Activated CD4-positive, CD25-positive, alpha-beta regulatory T cell (primary cell): ENCODE measurements at places on chromosomes 6 and 20.

- no peak for DNase-seq
These were observed 37.0 kb downstream of the MDFI start for GRCh38 chr6:41675176-41675775.

GRCh38 chr20:57714409-57715267, 4.8 kb upstream of the PMEPA1 start:
- no peak for DNase-seq

DNA sequence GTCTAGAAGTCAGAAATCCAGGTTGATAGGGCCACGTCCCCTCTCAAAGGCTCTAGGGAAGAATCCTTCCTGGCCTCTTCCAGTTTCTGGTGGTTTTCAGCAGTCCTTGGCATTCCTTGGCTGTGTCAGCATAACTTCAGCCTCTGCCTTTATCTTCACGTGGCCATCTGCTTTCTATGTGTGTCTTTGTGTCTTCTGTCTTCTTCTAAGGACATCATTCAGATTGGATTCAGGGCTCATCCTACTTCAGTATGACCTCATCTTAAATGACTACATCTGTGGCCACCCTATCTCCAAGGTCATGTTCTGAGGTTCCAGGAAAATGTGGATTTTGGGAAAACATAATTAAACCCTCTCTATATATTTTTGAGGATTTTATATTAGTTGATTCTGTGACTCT, 23.0 kb downstream of the C6orf89 start:
- DNase-seq, result no peak

DNA sequence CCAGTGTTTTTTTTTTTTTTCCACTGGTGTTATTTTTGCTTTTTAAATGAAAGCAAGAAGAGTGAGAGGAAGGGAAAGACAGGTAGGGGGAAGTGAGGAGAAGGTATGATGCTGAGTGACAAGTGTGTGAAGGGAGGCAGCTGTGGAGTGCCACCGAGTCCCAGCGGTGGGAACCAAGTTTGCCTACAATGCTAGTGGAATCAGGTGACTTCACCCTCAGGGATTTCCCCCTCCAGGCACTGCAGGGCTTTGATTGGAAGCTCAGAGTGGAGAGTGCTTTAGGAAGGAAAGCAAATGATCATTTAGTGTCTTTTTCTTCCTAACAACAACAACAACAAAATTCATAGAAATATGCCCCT, 120.5 kb upstream of the ENPP5 start:
- DNase-seq, result no peak

DNA sequence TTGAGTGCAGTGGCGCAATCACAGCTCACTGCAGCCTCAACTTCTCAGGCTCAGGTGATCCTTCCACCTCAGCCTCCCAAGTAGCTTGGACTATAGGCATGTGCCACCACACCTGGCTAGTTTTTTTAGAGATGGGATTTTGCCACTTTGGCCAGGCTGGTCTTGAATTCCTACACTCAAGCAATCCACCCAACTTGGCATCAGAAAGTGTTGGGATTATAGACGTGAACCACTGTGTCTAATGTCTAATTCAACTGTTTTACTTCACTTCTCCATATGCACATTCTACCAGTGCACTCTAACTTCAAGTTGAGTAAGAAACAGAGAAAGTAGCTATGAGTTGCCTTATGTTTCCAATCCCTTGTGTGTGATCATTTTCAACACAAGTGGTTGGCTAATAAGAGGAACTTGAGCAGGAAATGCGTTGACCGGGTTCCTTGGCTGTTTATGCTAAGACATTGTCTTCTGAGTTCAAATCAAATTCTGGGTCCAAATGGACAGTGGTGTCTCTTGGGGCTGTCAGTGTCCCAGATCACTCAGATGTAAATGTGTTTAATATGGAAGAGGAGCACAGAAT, 23.9 kb downstream of the ZNF337 start:
- DNase-seq, result no peak

DNA sequence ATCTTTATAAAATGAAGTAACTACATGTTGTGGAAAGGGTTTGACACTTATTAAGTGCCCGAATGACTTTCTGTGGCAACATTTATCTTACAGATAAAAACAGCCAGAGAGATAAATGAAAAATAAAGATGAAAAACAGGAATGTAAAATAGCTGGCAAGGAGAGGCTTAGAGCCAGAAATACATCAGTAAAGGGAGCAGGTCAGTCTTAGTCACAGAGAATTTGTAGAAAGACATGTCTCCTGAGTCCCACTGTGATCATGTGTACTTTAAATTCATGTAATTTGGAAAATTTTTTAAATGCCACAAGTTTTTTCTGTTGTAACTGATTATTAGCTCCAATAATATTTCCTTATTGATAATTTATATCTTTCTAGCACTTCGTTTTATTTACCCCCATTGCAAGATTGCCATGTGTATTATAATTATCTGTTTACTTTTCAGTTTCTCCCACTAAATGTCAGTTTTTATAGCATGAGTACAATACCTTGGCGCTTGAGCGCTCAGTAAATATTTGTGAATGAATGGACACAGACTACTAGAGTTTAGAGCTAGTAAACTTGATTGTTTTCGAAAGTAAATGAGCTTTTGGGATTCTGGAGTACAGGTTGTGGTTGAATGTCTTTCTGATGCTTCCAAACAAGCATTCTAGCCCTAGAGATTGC, 15.2 kb downstream of the TAB2 start:
- DNase-seq, result no peak

DNA sequence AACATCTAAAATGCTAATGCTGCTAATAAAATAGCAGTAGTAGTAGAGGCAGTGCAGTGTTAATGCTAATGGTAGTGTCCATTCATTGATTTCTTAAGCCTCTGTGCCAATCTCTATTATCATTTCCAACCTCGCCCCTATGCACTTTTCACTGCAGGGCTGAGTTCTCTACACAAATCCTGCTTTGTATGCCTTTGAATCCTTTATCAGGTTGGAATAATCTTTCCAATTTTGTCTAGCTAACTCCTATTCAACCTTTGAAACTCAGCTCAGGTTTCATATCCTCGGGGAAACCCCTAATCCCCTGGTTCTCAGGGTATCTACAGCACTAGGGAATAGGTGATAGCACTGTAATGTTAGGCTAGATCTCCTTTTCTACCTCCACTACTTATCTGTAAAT, 284.0 kb upstream of the RUNX2 start:
- no peak for DNase-seq

- DNase-seq, result no peak
These were observed 29.0 kb upstream of the VSTM2L start for GRCh38 chr20:37873884-37874283.

DNA sequence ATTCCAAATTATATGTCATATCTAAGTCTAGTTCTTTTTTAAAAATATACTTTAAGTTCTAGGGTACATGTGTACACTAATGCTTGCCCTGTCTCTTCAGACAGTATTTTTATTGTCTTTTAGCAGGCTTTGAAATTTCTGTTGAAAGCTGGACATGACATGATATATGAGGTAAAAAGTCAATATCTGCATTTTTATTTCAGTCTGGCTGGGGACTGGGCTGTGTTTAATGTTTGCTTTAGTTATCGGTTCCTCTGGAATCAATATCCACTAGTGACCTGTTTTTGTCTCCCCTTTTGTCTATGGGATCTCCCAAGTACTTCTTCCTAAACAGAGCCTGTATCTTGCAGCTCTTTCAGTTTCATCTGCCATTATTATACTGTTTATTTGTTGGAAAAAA, 786.2 kb upstream of the GJE1 start:
- DNase-seq, result no peak

DNA sequence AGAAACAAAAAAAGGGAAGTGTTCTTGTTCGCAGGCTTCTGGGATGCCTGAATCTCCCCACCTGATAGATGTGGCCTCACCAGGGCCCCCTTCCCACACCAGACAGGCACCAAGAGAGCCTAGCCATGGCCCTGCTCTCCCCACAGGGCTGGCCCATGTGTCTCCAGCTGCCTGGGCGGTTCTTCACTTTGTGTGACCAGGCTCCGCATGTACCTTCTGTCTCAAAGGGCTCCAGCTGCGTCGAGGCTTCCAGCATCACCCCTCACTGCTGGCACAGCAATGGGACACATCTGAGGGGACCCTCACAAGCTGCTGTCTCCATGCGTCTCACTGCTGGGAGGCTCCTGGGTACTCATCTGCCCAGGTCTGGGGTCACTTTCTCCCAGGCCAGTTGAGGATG, 362.9 kb downstream of the ZFAND3 start:
- no peak for DNase-seq

GRCh38 chr20:62755817-62756724, 40.2 kb upstream of the MRGBP start:
- DNase-seq, result no peak

GRCh38 chr20:29873946-29874345, 1383.5 kb upstream of the DEFB115 start:
- DNase-seq, result no peak

DNA sequence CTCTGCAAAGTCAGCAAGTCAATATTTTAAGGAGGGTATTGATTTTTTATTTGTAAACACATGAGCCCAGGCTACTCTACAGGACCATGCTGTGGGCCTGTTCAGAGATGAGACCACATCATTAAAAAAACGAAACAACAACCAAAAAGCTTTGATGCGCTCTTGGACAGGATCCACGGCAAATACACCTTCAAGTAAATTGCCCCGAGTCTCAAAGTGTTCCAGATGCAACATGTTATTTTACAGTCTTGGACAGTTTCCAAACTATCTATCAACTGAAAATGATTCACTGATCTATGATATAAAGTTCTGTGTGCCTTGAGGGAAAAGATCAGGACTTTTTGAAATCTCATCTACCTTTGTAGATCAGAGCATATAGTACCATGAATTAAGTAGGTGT, 25.8 kb upstream of the CARMIL1 start:
- DNase-seq, result no peak

- DNase-seq, result no peak
These were observed 123.7 kb upstream of the FOXQ1 start for GRCh38 chr6:1188199-1188598.

DNA sequence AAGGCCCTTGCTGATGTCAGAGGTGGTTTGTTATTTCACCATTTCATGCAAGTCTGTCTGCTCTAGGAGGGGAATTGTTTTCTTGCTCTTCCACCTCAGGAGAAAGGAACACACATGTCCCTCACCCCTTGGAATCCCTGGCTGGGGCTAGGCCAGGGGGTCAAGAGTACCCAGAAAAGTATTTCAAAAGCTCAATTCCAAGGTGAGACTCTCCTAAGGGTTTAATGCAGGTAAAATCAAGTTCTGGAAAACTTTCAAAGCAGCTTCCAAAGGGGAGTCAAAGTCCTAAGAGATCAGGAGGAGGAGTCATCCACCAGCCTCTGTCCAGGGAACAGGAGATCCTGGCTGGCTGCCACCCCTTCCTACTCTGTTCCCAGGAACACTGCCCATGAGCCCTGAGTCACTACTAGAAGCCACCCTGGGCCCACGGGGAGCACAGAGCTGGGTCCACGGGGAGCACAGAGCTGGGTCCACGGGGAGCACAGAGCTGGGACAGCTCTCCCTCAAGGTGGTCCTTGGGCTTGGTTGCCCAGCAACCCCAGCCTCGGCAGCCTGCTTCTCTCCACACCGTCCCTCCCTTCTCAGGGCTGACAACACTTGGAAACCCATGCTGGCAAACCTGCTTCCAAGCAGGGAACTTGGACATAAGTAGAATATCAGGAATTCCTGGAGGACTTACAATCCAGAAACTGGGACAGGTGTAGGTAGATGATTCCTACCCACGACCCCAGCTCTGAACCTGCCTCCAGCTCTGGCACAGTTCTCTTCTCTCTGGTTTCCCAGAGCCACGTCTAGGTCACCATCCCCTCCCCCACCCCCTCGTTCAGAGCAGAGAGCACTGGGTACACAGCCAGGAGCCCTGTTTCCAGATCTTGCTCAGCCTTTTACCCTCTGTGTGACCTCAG, 35.3 kb upstream of the CDKN1A start:
- no peak for DNase-seq

DNA sequence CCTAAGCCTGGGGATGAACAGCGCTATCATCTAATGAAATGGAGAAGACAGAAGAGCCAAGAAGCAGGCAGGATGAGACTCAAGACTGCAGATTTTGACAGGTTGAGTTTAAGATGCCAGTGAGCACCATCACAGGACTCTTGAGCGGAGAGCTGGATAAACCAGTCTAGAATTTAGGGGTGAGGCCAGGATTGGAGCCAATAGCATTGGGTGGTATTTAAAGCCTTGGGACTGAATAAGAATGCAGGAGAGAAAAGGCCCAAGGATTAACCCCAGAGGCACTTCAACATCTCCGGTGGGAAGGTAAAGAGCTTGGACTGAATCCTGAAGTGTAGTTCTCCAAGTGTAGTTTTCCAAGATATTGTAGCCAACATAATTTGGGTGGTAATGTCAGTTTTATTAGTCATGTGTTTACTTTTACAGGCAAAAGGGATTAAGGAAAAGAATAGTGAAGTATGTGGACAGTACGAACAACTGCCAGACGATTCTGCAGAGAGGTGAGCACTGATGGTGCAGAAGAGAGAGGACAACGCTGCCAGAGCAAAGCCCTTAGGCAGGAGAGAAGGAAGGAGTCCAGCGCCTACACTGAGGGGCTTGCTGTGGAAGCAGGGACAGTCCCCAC, 85.2 kb downstream of the DTNBP1 start:
- no peak for DNase-seq

DNA sequence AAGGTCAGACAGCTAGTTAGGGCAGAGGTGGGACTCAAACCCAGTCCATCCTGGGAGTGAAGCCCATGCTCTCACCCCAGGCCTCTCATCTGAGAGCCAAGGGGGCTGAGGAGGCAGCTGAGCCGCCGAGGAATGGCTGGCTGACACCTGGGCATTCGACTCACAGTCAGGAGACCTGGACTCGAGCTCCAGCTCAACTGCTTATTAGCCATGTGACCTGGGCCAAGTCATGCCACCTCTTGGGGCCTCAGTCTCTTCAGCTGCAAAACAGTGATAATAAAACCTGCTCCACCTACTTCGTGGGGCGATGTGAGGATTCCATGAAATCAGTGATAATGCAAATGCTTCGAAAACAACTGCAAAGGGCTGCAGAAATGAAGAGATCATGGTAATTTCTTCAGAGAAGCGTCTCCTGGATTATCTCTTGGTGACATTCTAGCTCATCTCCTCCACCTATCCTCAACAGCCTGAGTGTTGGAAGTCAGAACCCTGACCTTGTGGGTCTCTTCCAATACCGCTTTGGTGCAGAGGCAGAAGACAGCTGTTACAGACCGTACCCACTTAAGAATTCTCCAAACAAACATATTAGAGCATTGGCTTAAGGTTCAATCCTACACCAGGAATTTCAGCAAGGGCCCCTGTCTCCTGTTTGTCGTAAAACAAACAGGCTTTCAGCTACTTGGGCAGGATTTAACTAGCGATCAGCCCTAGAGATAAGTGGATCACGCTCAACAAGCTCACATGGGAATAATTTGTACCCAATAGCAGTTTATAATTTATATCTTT, 60.0 kb upstream of the PIM1 start:
- DNase-seq, result no peak

GRCh38 chr6:43506171-43506570, 4.0 kb downstream of the LRRC73 start:
- no peak for DNase-seq

DNA sequence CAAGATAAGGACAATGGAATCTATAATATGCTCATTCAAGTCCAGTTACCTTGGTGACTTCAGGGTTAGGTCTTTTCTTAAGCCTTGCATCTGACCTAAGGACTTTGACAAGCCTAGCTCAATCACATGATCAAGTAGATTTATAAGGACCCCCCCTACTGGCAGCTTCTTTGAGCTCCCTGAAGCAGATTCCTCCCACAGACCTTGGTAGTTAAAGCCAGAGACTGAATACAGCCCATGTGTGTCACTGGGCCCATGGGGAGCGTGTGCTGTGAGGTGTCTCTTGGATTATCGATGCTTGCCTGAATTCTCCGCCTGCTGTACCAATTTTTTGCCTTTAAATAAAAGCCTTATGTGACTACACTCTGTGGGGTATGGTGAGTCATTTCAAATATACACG, 372.7 kb upstream of the RGS17 start:
- DNase-seq, result no peak
